GM23338 (cell line): ENCODE measurements at places on chromosomes 6 and 20.
A peak's percentile ranks its signal among the peaks of the same experiment; 100 is the strongest.

GRCh38 chr20:51712501-51713212, 55.5 kb downstream of the ATP9A start:
- peak; percentile 81 for DNase-seq

DNA sequence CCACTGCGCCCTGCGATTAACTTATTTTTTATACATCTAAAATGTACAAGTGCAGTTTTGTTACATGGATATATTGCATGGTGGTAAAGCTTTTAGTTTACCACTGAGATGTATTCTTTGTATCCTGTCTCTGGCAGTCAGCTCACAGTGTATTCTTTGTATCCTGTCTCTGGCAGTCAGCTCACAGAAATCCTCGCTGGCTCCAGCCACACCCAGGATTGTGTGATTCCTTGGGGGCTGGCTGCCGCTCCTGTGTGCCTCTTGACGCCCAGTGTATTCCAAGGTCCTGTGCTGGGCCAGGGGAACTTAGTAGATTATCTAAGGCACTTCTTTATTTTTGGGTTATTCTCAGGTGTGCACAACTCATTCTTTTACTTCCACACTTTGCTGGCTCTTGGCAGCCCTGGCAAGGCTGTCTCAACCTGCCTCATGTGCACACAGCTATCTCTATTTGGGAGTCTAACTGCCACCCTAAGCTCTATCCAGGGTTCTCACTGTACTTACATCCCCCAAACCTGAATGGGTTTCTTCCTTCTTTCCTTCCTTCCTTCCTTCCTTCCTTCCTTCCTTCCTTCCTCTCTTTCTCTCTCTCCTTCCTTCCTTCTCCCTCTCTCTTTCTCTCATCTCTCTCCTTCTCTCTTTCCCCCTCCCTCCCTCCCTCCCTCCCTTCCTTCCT, 12.4 kb upstream of the RNF24 start:
- no peak for DNase-seq

DNA sequence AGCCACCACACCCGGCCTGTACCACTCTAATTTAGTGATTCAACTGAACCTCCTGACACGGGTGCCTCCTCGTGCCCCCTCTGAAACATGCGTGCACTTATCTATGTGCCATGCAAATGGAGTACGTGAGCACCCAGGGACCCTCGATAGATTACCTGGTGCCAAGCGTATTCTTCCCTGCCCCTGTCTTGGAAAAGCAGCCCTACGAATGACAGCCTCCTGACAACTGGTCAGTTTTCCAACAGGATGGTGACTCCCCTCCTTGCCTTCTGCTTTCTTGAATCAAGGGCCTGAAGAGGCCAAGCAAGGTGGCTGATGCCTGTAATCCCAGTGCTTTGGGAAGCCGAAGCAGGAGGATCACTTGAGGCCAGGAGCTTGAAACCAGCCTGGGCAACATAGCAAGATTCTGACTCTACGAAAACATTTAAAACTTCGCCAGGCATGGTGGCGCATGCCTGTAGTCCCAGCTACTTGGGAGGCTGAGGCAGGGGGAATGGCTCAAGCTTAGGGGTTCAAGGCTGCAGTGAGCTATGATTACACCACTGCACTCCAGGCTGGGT, 25.4 kb upstream of the SYNJ2 start:
- DNase-seq: no peak

DNA sequence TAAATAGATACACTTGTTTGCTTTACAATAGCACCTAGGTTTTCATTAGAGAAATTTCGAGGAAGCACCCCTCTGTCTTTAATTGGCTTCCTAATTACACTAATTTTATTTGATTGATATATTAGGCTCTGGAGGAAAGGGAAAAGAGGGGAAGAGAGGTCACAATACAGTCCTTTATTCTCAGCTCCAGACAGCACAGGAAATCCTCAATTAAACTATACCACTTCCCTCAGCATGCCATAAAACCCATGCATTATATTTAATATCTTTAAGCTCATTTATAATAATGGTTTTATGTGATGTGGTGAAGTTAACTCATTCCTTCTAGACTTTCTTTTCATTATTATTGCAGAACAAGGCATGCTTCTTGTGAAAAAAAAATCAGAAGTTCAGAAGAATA, 17.7 kb upstream of the PDE7B start:
- DNase-seq: no peak

- DNase-seq: peak; percentile 79
Observed at GRCh38 chr6:55276745-55277530, 50.3 kb upstream of the GFRAL start.

DNA sequence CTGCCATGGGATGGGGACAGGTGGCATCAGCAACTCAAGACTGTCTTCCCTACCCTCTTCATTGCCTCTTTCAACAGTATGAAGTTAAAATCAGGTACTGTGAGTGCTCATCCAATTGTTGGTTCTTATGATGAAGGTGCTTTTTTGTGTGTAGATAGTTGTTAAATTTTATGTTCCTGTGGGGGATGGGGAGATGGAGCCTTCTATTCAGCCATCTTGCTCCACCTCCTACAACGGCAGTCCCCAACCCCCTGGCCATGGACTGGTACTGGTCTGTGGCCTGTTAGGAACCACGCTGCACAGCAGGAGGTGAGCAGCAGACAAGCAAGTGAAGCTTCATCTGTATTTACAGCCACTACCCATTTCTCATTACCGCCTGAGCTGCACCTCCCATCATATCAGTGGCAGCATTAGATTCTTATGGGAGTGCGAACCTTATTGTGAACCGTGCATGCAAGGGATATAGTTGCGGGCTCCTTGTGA, 47.8 kb upstream of the TOP1 start:
- no peak for DNase-seq

DNA sequence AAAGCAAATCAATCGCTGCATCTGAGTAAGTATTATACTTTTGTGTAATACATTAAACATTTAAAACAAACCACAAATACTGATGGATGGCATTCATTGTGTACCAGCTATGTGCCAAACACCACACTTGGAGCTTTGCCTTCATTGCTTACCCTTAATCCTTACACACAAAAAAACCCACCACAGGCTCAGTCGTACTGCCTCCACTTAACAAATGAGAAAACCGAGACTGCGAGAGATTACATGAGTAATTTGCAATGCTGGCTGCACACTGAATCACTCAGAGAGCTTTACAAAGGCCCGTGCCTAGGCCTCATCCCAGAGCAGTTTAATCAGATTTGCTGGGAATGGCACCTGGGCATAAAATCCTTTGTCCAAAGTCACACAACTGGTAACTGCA, 130.5 kb downstream of the EDN1 start:
- DNase-seq: no peak

DNA sequence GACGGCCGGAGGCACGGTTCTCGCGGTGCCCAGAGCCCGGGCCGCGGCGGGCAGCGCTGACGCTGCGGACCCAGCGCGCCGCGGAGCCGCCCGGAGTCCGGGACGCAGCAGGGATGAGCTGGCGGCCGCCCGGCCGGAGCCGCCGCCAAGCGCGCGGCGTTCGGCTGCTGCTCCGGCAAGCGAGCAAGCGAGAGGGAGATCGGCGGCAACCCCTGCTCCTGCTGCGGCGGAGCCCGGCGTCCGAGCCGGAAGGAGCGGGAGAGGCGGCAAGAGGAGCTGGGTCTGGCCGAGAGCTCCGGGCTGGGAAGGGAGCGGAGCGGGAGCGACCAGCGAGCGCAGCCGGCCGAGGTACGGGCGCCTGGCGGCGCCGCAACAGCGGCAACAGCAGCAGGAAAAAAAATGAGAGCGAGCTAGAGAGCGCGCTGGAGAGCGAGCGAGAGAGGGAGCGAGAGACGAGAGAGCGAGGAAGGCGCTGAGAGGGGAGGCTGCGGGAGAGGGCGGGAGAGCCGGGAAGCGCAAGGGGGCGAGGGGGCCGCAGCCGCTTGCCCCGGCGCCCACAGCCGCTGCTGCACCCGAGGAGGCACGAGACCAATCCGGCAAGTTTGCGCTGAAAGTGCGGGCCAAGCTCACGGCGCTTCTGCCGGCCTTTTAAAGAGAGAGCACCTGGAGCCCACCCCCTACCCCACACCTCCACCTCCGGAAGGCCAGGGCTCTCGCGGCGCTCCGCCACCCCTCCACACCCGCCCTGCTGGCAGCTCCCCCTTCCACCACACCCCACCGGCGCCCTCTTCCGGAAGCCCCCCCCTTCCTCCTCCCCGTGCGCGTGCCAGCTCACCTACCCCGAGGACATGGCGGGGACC, 496 bp downstream of the GRM4 start:
- DNase-seq: peak; percentile 83

DNA sequence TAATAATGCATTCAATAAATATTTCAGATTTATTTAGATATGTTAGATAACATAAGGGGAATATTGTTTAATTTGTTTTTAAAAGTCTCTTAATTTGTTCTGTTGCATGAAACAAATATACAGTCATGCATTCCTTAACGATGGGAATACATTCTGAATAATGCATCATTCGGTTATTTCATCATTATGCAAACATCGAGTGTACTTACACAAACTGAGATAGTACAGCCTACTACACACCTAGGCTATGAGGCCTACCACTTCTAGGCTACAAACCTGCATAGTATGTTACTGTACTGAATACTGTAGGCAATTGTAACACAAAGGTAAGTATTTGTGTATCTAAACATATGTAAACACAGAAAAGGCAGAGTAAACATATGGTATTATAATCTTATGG, 118.7 kb downstream of the EPHA7 start:
- no peak for DNase-seq

DNA sequence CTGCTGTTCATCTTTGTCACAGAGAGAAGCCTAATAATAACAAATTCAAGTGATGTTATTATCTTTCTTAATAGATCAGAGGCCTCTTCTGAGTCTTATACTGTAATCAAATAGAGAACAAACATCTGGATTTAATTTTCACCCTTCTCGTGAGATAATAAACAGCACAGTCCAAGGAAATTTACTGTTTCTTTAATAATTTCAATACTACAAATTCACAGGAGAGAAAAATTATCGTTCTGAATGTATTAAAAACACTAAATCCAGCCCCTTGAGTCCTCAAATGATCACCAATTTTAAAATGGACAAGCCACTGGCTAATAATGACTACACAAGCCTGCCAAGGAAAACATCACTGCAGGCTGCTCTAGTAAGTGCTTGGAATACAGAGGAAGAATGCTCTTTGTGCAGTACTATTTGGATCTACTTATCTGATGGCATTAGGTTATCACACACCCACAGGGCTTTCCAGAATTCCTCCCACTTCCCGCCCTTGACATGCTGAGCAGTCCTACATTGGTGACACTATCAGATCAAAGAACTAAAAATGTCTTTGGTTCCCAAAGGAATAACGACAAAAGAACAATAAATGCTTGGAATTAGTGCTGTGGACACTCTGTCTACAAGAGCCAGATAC, 38.1 kb downstream of the SYNE1 start:
- no peak for DNase-seq

- no peak for DNase-seq
Observed at GRCh38 chr20:16229813-16230212, 343.4 kb downstream of the KIF16B start.

- no peak for DNase-seq
Observed at GRCh38 chr20:47016068-47016664, 121.5 kb downstream of the EYA2 start.

- peak; percentile 59 for DNase-seq
Observed at GRCh38 chr20:2920473-2920872, 47.2 kb downstream of the PTPRA start.

- no peak for DNase-seq
Observed at GRCh38 chr20:17911927-17912326, 56.7 kb downstream of the SNX5 start.

GRCh38 chr20:45218636-45219035, 2.5 kb upstream of the SEMG2 start:
- no peak for DNase-seq

DNA sequence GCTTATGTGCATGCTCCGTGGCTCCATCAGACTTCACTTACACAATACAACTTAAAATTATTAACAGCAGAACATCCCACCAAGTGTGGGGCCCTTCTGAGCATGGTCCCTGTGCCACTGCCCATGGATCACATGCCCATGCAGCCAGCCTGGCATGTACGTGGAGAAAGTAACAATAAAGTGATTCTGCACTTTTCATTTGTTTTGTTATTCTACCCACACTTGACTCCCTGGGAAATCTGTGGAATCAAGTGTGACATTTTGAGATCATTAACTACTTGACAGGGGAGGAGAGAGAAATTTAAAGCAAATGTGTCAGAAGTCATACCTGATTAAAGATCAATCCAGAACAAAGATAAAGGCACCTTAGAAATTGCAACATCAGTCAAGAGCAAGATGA, 112.0 kb downstream of the ISM1 start:
- no peak for DNase-seq
